Activated T-cell treated with anti-CD3 and anti-CD28 coated beads, Interleukin-2, amount 50 U/mL, for 24 hours (primary cell): ENCODE measurements at places on chromosomes 5 and 9.

DNA sequence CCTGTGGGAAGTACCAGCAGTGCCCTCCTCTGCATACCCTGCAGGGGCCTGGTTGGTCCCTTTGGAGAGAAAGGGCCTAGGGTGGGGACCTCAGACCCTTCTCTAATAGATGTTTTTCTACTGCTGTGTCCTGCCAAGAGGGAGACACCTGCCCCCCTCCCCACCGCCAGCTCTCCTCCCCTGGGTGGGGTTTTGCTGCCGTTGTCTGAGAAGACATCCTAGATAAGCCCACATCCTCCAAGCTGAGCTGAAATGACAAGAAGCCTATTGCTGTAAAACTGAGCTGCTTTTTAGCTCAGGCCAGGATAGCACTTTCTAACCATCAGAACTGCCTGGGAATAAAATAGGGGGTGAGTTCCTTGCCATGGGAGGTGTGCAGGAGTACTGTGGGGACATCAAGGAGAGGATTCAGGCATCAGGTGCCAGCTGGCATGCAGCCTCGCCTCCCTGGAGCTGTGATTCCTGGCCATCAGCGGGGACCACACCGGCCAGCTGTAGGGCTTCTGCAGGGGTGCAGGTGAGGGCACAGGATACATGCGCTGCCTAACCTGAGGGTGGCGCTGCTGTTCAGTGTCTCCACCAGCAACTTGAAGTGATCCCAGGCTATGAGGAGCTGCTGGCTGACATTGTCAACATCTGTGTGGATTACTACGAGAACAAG is 37.9 kb downstream of the CYFIP2 start:
- DNase-seq: no peak

GRCh38 chr5:82360022-82360421 is 81.9 kb upstream of the RPS23 start:
- DNase-seq: no peak

DNA sequence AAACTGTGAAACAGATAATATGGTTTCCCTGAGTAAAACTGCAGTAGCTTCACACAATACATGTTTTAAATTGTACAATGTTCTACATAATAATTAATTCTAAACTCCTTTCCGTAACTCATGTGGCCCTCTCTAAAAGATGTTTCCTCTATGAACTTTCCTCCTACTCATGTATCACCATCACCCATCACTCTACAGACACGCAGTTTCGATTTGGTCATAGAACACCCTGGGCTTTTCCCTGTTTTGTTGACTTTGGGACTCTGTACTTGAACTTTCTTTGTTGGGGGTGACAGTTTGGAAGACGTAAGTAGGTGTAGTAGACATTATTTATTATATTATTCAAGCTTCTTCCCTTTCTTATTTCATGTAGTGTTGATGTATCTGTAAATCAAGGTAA is 44.1 kb upstream of the GABRA6 start:
- no peak for DNase-seq

DNA sequence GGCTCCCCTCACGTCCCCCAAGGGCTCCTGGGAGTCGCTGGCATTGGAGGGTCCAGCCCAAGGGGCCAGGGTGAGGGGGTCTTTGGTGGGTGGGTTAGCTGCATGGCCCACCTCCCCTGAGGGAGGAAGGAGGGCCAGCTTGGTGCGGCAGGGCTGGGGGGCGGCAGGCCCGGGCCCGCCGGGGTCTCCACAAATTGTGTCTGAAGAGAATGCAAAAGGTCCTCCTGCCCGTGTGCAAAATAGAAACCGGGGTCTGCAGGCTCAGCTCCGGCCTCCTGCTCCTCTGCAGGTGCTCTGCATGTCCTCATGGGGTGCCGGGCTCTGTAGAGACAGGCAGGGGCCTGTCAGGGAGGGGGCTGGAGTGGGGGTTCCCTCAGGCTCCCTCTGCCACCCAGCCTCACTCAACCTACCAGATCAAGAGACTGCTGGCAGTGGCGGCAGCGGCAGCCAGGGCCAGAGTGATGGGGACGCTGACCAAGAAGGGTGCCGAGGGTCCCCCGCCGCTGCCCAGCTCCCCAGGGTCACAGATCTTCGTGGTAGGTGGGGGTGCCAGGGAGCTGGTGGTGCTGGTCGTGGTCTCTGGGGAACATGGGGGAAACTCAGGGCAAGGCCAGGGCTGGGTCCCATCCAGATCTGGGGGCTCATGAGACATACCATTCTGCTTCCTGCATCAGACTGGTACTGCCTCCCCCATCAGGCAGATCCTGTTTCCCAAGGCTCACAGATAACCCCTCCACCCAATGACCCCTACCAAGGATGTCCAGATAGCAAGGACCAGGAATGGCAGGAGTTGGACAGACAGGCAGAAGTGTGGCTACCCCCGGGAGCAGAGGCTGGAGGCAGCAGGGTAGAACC is 29.2 kb upstream of the ENHO start:
- DNase-seq: no peak

GRCh38 chr5:396531-396961 is 46.4 kb upstream of the EXOC3 start:
- peak; percentile 36 for DNase-seq

- no peak for DNase-seq
Observed at GRCh38 chr9:72564479-72565281, 43.3 kb downstream of the TMC1 start.

GRCh38 chr5:54872810-54873209 is 112.6 kb downstream of the ESM1 start:
- DNase-seq: no peak

GRCh38 chr9:70477146-70477745 is 62.8 kb upstream of the KLF9 start:
- no peak for DNase-seq

DNA sequence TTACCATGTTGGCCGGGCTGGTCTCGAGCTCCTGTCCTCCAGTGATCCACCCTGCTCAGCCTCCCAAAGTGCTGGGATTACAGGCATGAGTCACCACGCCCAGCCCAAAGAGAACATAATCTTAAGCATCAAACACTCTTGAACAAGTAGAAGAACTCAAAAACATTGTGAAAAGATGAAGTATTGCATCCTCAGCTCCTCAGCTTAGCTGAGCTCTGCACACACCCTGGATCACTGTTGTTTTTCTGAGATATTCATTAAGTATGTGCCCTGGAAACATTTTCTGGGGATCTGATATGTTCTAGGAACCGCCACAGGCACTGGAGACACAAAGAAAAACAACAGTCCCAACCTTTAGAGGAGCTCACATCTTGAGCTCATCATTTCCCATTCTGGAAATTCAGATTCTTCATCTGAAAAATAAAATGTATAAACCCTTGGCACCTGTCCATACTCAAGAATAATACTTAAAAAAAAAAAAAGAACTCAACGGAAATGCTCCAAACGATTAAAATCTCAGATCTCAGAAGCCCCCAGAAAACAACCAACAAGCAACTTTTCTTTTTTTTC is 62.2 kb upstream of the ZNF462 start:
- DNase-seq: no peak

DNA sequence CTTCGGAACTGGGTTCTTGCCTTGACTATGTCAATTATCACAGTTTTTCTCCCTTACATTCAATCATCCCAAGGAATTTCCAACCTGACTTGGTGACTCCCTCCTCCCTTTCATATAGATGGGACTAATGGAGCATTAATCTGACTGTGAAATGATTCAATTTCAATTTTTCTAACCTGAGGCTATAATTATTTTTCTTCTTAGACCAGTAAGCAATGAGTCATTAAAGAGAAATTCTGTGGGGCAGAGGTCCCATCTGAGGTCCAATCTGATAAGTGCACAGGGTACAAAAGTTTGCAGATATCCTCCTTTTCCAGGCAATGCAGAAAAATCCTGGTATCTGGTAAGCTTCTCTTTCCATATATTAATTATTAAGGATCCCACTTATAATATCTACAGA is 18.9 kb downstream of the PDE4D start:
- DNase-seq: no peak
